NCI-H2171 treated with DMSO at 0.1 percent for 48 hours (cell line): ENCODE measurements at places on chromosomes 3 and 15.
A peak's percentile ranks its signal among the peaks of the same experiment; 100 is the strongest.

- peak; percentile 5 for DNase-seq
Observed at GRCh38 chr3:34260271-34261000, 462.0 kb downstream of the PDCD6IP start.

DNA sequence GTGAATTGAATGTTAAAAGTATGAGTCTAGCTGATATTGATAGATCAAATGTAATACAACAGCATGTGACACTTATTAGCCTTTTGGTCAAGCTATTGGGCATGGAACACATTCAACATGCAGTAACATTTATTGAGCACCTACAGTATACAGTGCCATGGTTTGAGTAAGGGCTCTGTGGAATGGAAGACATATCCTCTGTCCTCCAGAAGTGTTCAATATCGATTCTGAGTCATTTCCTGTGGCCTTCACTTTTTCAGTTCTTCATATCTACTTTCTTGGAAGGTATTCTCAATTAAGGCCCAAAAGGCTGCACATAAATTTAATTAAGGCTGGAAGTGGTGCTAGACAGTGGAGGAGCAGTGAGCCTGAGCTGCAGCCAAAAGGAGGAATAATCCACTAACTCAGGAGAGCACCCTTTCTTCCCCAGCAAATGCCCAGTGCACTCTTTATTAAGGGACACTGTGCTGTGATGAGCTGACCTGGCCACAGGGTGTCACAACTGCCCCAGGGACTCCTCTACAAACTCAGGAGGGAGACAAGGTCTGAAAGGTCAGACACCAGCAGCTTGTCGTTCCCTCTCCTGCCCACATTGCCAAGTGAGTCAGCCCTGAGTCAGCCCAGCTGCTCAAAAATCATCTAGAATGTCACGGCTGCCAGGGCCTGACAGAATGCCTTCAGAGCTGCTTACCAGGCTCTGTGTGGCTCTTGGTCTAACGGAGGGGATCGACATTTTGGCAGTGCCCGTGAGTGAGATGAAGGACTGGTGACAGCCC lies 544.8 kb downstream of the AGBL1 start:
- DNase-seq = peak; percentile 70

GRCh38 chr3:143686638-143687197 lies 161.6 kb downstream of the SLC9A9 start:
- DNase-seq = no peak

GRCh38 chr3:76107935-76108570 lies 322.7 kb upstream of the ZNF717 start:
- DNase-seq = peak; percentile 45

DNA sequence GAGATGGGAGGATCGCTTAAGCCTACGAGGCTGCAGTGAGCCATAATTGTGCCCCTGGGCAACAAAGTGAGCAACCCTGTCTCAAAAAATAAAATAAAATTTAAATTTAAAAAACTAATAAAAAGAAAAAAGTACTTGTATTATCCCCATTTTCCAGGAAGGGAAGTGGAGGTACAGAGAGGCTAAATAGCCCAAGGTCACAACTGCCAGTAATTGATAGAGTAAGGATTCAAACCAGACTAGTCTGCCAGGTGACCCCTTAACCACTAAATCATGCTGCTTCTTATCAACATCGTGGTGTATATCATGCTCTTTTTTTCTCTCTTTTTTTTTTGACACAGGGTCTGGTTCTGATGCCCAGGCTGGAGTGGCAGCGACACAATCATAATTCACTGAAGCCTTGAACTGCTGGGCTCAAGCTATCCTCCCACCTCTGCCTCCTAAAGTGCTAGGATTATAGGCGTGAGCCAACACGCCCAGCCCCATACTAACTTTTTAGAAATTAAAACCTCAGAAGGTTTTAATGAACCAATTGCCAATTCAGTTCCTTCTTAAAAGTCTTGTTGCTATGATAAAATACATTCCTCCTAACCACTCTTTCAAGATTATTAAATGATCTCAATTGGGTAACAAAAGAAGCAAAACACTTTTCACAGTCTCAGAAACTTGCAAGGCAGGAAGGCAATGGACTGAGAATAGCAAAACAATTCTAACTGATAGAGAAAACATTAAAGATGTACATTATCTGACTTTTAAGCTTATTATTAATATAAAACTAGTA lies 30.5 kb downstream of the HERC1 start:
- no peak for DNase-seq

DNA sequence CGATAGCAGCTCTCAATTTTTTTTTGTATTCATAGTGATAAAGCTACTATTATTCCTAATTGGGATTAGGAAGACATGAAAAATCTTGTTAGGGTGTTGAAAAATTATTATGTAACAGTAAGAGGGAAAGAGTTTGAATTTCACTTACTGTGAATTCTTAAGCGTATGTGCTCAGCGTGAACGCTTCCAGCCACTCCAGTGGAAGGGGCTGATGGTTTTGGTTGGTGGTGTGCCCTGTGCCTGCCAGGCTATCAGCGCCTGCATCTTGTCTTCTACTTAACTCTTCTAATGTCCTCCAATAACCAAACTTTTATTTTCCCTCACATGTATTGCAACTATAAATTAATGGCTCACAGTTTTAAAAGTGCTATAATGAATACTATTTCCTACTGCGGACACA lies 22.5 kb downstream of the CDIN1 start:
- no peak for DNase-seq

DNA sequence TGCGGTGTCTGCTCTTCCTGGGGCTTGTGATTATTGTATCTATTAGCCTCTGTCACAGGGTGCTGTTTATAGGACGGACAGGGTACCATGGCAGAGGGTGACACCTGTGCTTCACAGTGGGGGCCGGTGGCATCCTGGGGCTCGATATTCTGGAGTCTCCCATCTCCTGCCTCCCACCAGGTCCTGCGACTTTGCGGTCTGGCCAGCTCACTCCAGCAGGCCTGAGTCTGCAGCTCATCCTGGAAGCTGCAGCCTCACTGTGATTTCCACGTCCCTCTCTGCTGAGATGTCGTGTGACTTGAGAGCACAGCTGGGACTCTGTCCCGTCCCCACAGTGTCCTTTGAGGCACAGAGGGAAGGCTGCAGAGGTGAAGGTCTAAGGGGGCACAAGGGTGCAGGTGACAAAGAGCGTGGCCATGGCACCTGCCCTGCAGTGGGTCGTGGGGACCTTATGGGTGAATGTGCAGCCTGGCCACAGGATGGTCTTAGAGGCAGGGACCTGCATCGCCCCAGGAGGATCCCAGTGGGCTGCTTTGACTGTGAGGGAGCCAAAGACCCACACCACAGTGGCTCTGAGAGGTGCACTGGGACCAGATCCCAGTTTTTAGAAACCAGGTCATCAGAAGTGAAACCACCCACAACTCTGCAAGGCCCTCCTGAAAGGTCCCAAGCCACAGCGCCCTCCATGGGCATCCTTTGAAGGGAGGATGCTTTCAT lies 172.8 kb downstream of the KLF13 start:
- DNase-seq = no peak

GRCh38 chr3:186788482-186789370 lies 5.3 kb downstream of the EIF4A2 start:
- no peak for DNase-seq

- DNase-seq = no peak
Observed at GRCh38 chr3:60386306-60386705, 864.9 kb downstream of the FHIT start.

DNA sequence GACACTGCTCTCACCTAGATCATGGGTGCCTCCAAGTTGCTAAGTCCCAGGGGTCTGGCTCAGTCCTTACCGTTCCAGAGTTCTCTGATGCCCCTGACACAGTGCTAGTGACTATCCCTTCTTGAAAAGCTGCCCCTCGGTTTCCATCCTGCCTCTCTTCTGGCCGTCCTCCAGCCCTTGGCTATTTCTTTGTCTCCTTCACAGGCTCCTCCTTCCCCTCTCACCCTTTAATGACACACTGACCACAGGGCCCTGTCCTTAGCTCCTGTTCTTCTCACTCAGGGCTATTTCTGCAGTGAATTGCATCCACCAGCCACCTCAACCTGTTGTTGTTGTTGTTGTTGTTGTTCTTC lies 31.1 kb downstream of the SLC28A1 start:
- no peak for DNase-seq

GRCh38 chr3:71447197-71447596 lies 136.3 kb downstream of the FOXP1 start:
- no peak for DNase-seq

DNA sequence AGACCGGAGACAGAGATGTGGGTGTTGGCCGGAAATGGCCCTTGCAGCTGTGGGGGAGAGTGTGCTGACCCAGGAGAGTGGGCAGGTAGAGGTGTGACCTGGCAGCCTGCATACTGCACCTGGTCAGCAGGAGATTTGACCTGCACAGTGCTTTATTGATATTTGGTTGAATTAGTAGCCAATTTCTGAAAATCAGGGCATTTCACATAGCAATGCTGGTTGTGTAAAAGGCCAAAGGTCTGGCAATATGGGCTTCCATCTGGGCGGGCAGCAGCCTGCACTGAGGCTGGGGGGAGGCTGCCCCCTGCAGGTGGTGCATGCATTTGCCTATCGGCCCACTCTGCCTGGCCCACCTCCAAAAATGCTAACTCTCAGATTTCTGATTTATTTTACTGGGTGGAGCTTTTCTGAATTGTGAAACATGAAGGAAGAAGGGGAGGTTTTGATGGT lies 9.4 kb upstream of the MGLL start:
- no peak for DNase-seq

DNA sequence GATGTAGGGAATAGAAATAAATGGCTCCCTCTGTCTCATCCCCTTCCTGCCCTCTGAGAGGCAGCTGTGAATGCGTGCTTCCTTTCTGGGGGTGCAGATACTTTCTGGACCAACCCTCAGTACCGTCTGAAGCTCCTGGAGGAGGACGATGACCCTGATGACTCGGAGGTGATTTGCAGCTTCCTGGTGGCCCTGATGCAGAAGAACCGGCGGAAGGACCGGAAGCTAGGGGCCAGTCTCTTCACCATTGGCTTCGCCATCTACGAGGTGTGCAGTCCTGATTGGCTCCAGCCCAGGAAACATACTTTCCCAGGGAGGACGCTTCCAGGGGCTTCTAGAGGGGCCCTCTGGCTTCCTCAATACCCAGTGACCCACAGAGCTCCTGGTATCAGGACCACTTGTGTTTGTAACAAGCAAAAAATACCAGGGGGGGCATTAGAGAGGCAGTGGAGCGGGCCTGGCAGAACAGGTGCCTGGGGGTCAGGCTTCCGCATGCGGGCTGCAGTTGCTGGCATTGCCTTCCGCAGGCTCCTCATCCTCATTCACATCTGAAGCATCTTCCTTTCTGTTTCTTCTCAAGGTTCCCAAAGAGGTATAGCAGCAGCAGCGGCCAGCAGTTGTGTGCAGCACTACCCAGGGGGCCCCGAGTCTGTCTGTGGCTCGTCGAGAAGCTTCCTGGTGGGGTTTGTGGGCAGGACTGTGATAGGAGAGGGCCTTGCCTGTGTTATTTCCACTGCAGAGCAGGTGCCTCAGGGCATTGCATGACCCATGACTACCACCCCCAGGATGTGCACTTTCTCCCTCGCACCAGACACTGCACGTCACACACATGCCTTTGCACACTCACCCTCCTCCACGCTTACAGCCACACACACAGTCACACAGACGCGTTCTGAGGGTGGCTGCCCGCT lies 42.5 kb downstream of the CAPN3 start:
- DNase-seq = no peak

GRCh38 chr15:68593828-68594532 lies 15.2 kb downstream of the CORO2B start:
- DNase-seq = no peak

DNA sequence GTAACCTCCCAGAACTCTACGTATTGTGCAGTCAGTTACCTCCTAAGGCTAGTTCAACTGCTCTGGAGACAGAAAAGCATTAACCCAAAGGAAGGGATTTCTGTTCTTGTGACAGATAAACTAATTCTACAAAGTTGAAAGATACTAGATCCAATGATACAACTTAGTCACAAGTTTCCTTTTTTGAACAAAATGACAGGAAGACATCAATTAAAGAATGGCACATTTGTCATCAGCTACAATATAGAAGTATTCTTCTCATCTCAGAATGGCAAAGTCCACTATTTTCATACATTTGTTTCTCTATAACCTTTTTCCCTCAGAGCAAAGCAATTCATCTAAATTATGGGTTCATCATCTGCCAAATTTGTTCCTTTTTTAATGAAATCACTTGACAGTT lies 43.7 kb downstream of the ISL2 start:
- DNase-seq = no peak

DNA sequence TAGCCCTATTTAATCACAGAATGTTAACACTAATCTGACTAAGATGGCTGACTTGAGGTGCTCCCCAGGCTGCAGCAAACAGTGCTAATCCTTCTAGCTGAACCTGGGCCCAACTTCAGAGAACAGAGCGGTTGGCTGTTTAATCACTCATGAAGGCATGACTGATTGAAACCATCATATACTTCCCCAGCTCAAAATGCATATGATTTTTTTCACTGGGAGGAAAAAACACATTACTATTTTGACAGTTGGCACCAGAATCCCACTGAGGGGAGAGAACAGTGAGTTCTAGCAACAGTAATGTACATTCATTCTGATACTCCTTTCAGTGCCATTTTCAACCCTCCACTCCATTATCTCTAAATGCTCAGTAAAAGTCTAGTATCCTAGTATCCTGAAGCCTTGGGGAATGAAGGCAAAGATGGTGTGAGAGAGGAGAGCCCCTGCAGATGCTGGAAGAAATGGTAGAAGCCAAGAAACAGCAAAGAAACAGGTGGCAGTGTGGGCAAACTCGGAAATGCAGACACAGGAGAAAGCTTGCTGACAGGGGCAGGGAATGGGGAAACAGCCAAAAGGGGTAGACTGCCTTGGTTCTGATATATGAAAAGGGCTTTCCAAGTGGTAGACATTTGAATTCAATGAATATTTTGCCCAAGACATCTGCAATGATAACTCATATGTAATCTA lies 34.4 kb upstream of the CASR start:
- no peak for DNase-seq

DNA sequence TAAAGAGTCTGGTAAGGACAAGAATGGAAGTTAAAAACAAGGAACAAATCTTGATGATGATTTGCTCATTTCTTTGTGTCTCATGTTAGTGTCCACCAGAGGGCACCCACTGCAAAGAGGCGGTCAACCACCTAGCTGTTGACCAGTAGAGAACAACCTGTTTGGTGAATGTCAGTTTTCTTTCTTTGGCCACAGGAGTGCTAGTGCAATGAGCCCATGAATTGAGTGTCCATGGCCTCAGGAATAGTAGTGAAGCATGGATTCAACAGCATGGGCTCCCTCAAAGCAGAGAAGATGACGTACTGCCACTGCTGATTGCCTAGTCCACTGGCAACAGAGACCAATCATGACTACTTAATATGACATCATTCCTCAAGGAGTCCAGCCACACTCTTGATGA lies 10.7 kb upstream of the CNTN6 start:
- no peak for DNase-seq
